ENCODE measurements at places on chromosomes 11 and 22.

- no peak for DNase-seq
Measured at GRCh38 chr11:96221244-96222070, 121.5 kb downstream of the MAML2 start.

DNA sequence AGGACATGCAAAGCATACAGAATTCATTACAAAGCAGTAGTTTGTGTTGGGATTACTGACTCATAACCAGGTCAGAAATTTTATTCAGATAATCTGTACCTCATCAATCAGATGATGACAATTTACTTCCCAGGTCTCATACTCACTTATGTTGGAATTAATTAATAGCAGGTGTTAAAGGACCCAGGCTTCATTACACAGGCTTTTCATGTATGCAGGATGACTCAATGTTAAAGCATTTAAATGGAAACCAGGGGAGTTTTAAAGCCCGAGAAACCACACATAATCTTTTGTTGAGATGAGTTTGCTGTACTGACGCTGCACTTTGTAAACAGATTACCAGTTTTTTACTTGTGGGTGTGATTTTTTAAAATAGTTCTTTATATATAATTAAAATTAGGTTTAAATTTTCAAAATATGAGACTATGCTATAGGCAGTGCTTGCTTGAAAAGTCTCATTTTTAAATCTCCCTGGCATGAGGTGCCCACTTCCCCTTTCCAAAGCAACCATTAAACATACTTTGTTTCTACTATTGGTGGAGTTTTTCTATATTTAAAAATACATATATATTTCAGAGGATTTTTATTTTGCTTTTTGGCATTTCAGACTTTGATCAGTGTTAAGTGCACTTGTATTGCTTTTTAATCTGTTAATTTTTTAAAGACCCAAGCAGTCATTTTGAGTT is 41.0 kb downstream of the CEP57 start:
- no peak for DNase-seq

DNA sequence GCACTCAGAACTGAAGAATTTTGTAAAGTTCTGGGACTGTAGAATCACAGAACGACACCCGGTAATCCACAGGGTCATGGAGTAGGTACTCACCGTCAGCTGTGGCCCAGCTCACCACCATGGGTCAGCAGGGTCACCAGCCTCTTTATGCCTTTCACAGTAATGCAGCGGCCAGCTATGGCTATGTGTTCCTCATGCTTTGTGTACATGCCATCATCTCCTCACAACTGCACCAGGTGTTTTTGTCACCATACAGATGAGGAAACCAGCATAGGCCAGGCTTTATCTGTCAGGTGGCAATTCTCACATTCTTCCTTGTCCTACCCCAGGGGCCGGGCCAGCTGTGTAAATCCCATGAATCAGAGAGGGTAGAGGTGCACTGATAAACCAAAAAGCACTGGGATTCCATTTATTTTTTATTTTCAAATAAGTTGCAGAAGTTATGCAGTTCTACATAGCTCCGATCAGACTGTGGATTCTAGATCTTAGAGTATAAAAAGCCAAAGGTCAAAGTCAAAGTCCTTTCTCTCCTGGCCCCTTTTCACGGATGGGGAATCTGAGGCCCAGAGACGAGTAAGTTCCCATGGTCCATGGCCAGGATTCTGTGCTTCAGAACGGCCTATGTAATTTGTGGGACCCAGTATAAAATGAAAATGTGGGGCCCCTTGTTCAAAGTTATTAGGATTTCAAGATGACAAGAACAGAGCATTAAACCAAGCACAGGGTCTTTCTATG is 17.5 kb downstream of the TSKU start:
- DNase-seq, result no peak

DNA sequence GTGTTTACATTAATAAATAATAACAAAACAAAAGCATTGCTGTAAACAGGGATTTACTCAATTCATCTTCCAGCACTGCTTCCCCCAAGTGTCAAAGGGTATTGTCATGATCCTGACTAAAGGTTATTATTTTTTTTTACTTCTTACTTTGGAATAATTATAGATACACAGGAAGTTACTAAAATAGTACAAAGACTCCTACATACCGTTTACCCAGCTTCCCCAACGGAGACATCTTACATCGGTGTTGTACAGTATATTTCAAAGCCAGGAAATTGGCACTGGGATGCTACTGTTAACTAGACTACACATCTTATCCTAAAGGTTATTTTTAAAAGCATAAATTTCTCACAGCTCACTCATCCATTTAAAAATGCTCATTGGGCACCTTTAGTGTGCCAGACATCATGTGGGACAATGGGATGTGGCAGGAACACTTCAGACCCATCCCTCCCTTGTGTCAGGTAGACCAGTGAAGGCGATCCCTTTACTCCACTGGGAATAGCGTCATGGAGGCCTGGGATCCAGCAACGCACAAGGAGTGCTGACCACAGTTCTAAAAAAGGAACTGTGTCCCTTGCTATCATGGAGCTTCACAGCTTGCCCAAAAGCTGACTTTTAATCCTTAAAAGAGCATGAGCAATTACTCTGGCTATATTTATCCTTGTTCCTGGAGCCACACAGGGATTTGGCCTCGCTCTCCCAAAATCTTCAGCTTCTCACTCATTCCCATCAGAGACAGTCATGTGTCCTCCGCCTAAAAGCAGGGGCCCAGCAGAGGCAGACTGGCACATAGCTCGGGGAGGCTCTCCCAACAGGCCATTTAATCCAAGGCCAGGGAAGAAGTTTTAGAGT is 3.1 kb upstream of the IRAG1 start:
- DNase-seq, result no peak

DNA sequence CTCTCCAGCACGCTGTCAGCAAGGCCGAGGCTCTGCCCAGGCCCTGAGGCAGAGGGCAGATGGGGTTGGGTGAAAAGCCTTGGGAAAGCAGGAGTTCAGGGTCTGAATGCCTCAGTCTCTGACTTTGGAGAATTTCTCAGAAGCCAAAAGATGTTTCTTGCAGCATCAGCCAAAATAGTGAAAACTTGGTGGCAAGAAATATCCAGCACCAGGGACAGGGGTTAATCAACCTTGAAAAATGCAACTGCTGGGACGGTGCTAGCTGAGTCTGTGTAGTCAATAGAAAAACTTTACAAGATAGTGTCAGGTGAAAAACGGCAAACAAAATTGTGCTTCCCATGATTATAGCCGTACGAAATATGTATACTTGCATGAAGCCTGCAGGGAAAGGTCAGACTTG is 1.4 kb upstream of the ABCC8 start:
- no peak for DNase-seq

DNA sequence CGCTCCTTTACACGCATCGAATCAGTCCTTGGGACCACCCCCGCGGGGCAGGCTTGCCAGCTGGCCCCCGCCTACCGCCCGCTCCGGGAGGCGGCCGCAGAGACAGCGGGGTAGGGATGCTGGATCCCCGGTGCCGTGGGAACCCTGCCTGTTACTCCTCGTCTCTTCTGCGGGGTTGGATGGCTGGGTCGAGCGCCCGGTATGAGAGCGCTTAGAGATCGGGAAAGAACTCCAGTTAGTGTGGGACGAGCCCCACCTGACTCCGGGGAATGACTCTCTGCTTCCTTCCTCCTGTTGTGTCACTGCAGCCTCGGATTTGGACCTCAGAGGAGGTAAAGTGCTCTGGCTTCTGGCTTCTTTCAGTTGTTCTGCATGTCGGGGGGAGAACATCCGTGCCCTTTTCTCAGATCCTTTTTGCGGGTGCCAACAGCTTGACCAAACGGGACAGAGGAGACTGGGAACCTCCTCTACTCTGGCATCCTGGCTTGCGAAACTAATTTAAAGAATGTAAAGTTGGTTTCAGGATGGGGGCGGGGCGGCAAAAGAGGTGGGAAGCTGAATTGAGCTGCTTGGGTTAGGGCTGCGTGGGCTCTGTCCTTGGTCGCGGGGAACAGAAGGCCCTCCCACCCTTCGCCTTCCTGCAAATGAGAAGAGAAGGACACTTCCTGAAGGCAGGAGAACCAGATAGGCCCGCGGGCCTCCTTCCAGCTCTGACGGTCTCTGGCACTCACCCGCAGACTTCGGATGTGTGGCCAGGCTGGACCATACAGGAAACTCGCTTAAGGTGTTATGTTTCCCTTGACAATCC is 938 bp downstream of the LAYN start:
- DNase-seq, result no peak

All from stimulated activated CD8-positive, alpha-beta memory T cell treated with anti-CD3 and anti-CD28 coated beads, Interleukin-7, amount 100 ng/mL, for 1 hour (primary cell).